NCI-H146 (cell line): ENCODE measurements at places on chromosomes 6 and 20.

GRCh38 chr6:159608961-159609651 is 83.9 kb downstream of the SOD2 start:
- DNase-seq: peak; percentile 22

DNA sequence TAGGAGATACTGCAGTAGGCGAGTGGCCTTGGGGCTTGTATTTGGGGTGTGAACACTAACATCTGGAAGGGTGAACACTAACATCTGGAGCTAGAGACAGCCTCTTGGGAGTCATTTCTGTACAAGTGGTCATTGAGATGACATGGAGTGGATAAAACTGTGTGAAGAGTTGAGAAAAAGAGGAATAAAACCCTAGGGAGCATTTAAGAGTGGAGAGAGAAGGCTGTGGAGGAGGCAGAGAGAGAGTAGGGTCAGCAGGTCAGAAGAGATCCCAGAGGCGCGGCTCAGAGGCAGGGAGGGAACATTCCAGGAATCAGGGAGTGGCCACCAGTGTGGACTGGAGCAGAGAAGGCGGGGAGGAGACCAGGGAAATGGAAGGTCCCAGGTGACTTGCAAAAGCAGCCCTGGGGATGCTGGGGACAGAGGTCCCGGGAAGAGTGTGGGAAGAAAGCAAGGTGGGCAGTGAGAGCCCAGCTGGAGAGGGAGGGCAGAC is 202.0 kb upstream of the RNF24 start:
- no peak for DNase-seq

DNA sequence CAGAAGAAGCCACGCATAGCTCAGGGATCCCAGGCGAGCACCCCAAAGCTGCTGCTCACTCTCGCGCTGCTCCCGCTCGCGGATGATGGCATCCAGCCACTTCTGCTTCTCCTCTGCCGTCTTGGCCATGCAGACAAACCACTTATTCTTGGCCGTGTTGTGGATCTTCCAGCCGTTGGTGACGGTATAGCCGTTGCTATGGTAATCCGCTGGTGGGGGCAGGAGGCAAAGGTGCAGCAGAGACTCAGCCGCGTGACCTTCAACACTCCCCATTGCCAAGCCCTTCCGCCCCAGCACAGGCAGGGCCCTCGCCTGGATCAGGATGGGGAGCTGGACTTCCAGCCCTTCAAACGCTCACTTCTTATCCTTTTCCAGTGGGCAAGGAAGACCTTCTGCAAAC is 136.9 kb downstream of the PREX1 start:
- DNase-seq: no peak

- DNase-seq: peak; percentile 19
These were observed 274.9 kb downstream of the UTRN start for GRCh38 chr6:144559865-144560593.

GRCh38 chr6:83872386-83873118 is 13.1 kb downstream of the CYB5R4 start:
- DNase-seq: no peak

GRCh38 chr20:20832715-20833114 is 120.3 kb upstream of the RALGAPA2 start:
- no peak for DNase-seq

DNA sequence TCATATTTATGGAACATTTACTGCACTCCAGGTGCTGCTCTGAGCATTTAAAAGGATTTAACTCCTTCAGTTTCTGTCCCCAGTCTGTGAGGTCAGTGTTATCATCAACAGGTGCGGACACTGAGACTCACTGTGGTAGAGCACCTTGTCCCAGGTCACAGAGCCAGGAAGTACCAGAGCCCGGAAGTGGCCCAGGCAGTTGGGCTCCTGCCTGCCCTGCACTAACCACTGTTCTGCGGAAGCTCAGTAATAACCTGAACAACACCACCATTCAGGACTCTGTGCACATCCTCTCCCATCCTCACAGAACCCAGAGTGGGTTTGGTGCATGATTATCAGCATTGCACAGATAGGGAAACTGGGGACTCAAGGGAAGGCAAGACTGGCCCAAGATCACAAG is 16.8 kb upstream of the SIRPG start:
- no peak for DNase-seq

DNA sequence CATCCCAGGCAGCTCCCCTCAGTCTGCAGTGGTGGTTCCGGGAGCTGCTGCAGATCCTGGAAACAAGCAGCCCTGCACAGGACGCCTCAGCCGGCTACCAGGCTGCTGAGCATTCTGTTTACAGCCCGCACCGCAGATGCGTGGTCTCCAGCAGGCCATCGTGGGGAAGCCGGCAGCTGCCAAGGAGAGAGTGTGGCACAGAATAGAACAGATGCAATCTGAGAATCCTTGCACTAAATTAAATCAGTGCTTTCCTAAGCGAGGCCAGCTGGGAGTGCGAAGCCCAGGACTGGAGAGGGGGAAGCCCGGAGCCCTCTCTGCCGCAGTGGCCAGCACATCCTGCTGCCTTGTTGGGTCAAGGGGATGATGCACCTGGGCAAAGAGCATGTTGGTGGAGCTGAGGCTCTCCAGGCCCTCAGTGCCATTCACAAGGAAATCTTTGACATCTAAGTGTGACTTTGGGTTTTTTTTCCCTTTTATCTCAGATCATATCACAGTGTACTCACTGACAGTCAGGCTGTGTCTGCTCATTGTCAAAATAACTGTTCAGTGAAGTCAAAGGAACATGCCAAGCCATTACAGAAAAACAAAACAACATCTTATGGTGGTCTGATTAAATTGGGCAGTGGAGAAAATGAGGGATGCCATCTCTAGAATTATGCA is 118.1 kb downstream of the SYNDIG1 start:
- no peak for DNase-seq

DNA sequence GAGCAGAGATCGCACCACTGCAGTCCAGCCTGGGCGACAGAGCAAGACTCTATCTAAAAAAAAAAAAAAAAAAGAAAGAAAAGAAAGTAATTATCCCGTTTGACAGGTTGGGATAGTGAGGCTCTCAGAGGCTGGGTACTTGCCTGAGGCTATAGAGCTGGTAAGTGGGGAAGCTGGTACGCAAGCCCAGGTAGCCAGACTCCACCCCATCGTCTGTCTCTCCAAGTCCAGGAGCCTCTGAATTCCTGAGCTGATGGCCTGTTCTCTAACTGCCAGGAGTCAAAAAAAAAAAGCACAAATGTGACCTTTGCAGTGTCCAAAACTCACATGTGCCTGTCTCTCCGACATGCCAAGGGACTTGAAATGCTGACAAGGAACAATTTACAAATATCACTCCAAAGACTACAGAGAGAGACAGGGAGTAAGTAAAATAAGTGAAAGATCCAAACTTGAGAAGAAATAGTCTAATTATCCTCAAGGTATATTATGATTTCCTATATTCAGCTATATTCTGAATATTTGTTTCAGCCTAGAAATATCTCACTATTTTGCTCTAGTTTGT is 109.1 kb upstream of the SCAF8 start:
- DNase-seq: no peak

DNA sequence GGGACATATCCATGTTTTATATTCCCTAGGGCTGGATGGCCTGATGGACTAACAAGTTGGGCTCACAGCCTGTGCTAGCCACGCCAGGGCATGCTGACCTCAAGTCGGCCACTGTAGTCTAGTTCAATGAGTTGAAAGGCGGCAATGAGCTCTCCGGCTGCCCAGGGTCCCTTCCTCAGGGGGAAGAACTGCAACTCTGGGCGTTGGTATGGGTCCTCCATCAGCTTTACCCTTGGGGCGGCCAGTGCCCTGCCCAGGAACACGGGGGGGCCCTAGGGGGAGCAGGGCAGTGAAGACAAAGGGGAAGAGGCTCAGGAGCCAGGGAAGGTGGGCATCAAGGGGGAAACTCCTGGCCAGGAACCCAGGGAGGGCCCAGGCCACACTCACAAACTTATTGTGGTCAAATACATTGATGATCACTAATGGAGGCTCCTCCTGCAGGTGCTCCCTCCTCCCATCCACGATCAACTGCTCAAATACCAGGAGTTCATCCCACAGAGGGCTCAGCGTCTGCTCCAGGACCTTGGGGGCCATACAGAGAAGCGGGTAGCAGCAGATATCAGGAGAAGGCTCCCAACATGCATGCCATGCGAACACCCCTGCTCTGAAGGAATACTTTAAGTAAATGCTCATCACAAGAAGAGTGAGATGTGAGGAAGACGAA is 32.8 kb upstream of the SPAG4 start:
- DNase-seq: no peak
